ENCODE measurements at places on chromosomes 6 and 20.
A peak's percentile ranks its signal among the peaks of the same experiment; 100 is the strongest.

DNA sequence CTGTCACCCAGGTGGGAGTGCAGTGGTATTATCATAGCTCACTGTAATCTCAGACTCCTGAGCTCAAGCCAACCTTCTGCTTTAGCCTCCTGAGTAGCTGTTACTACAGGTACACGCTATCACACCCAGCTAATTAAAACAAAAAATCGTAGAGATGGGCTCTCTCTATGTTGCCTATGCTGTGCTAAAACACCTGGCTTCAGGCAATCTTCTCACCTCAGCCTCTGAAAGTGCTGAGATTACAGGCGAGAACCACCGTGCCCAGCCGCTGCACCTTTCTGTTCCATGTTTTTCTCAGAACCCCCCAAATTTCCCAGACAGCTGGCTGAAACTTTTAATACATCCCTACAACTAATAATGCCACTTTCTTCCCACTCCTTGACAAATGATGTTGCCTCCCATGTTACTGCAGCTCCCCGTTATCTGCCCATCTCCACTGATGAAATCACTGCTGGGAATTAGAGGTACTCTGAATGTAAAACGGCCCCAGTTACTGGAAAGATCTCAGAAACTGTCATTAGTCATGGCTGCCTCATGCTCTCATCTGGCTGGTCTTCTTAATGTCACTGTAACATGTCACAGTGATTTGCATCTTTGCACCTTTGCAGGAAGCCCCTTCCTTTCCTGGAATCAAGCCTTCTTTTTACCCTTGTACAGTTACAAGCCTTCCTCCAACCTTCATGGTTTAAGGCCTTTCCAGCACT lies 697.5 kb downstream of the PRKN start:
- no peak for DNase-seq

- no peak for DNase-seq
Measured at GRCh38 chr6:75090576-75090975, 115.3 kb downstream of the COL12A1 start.

DNA sequence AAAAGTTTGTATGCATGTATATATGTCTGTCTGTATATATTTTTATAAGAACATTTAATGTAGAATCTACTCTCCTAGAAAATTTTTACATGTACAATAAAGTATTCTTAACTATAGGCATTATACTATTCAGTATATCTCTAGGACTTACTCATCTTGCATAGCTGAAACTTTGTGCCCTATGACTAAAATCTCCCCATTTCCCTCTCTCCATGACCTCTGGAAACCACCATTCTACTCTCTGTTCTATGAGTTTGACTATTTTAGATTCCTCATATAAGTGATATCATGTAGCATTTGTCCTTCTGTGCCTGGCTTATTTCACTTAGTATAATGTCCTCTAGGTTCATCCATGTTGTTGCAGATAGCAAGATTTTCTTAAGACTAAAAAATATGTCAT lies 205.1 kb upstream of the SMLR1 start:
- DNase-seq, result no peak

GRCh38 chr20:25470045-25470444 lies 62.6 kb downstream of the GINS1 start:
- peak; percentile 45 for DNase-seq

- DNase-seq, result no peak
Measured at GRCh38 chr20:38685271-38685670, 39.0 kb upstream of the SLC32A1 start.

Measured in femur (tissue), 1 donor.